ENCODE measurements at places on chromosomes 5 and 9. TPM values are rescaled to one million over a fixed set of nuclear protein-coding genes. Genes with fewer than 3 reads are reported as not detected.

DNA sequence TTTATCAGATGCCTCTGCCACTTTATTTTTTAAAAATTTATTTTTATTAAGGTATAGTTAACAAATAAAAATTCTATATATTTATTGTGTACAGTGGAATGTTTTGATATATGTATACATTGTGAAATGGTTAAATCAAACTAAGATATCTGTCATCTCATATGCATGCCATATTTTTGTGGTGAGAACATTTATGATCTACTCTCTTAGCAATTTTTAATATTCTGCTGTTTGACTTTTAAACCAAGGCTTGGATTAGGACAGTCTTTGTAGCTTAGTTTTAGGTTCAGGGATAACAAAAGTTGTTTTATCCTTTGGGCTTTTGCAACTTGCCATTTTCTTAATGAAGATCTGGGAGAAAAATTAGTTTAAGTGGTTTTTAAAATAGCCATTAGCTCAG is 46.0 kb upstream of the CDKN2B start:
- no peaks in the 10 kb centered on the region for H3K36me3 ChIP-seq
- H3K27ac ChIP-seq, result no peak overlapping the region
- H3K27me3 ChIP-seq, result no peaks in the 10 kb centered on the region
- no peak for DNase-seq
- H3K4me3 ChIP-seq, result no peak overlapping the region
- no peaks in the 10 kb centered on the region for H3K4me1 ChIP-seq

GRCh38 chr5:160310140-160310539 is 2.2 kb downstream of the CCNJL start:
- DNase-seq, result no peak
- H3K27ac ChIP-seq, result no peak overlapping the region
- no peak overlapping the region for H3K4me3 ChIP-seq
- no peaks in the 10 kb centered on the region for H3K27me3 ChIP-seq
- H3K36me3 ChIP-seq, result peaks cover 3% of the 10 kb centered on the region
- H3K4me1 ChIP-seq, result peaks cover 6% of the 10 kb centered on the region

GRCh38 chr9:78857373-78858225 is 560.7 kb downstream of the PSAT1 start:
- no peaks in the 10 kb centered on the region for H3K36me3 ChIP-seq
- no peaks in the 10 kb centered on the region for H3K27me3 ChIP-seq
- no peak overlapping the region for H3K4me3 ChIP-seq
- H3K27ac ChIP-seq, result no peak overlapping the region
- no peak for DNase-seq
- peaks cover 1% of the 10 kb centered on the region for H3K4me1 ChIP-seq

DNA sequence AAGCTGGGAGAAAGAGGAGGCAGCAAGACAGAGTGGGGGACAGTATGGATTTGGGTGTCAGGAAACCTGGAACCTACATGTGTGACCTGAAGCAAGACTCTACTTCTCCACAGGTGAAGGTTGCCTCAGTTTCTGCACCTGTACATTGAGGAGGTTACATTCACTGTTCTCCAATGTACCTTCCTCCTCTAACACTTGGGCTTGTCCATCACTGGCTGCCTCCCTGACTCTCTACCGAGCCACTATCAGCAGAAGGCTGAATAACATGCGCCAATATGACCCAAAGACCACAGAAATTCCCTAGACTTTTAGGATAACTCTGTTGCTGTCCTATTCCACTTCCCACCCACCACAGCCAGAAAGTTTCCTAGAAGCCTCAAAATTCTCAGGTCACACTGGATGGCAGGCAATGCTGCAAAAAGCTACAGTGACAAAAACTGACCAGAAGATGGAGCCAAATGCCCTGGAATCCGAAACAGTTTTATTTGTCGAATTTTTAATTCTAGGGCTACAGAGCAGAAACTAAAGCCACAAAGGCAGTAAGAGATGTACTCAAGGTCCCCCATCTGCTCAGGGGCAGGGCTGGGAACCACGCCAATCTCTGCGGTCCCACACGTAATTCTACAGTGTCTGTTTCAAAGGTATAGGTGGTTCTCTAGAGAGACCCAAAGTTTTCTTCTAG is 64.4 kb downstream of the FAM114A2 start:
- H3K36me3 ChIP-seq, result no peaks in the 10 kb centered on the region
- no peaks in the 10 kb centered on the region for H3K27me3 ChIP-seq
- peak; percentile 40 for DNase-seq
- H3K4me1 ChIP-seq, result no peaks in the 10 kb centered on the region
- H3K4me3 ChIP-seq, result no peak overlapping the region

GRCh38 chr5:95068289-95068910 is 216.5 kb downstream of the MCTP1 start:
- no peak overlapping the region for H3K27ac ChIP-seq
- DNase-seq, result no peak
- no peaks in the 10 kb centered on the region for H3K36me3 ChIP-seq
- no peak overlapping the region for H3K4me3 ChIP-seq

DNA sequence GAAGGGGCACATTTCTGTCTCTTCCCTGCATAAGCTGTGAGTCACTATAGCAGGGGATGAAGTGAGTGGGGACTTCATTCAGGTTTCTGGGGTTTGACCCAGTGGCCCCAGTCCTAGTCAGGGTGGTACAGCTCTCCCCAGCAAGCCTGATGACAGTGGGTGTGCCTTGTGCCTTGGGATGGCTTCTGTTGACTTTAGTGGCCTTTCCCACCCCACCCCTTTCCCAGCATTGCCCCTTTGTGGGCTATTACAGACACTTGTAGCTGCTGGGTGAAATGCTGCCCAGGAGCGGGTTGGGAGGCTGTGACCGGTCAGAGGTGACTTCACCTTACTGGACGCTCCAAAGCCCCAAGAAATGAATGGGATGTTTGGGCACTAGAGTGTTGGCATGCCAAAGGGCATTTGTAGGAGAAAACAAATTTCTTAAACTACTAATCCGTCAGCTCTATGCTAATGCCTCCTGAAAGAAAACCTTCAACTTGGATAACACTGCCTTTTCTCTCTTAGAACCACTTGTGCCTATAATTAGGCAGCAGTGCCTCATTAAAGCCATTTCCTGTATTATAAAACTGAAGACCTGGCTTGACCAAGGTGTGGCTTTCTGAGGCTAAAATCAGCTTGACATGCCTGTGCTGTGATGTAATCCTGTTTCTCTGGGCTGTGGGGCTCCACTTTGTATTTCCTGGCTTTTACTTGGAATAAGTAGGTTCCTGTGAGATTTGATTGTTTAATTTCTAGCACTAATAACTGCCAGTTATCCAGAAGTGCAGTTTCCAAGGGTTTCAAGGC is 119.0 kb upstream of the SLC25A48 start:
- H3K36me3 ChIP-seq, result no peaks in the 10 kb centered on the region
- DNase-seq, result no peak
- H3K4me1 ChIP-seq, result peaks cover 4% of the 10 kb centered on the region
- no peaks in the 10 kb centered on the region for H3K27me3 ChIP-seq
- H3K27ac ChIP-seq, result no peak overlapping the region

GRCh38 chr9:92429836-92430235 is 5.6 kb upstream of the OMD start:
- H3K4me1 ChIP-seq, result peaks cover 9% of the 10 kb centered on the region
- H3K4me3 ChIP-seq, result no peak overlapping the region
- no peak overlapping the region for H3K27ac ChIP-seq
- H3K27me3 ChIP-seq, result no peaks in the 10 kb centered on the region
- H3K36me3 ChIP-seq, result no peaks in the 10 kb centered on the region
- DNase-seq, result peak; percentile 59

- H3K36me3 ChIP-seq, result no peaks in the 10 kb centered on the region
- DNase-seq, result no peak
- H3K27ac ChIP-seq, result peak overlapping the region; percentile 24
- H3K4me3 ChIP-seq, result no peak overlapping the region
Measured at GRCh38 chr5:160315968-160316367, 3.6 kb upstream of the CCNJL start.

DNA sequence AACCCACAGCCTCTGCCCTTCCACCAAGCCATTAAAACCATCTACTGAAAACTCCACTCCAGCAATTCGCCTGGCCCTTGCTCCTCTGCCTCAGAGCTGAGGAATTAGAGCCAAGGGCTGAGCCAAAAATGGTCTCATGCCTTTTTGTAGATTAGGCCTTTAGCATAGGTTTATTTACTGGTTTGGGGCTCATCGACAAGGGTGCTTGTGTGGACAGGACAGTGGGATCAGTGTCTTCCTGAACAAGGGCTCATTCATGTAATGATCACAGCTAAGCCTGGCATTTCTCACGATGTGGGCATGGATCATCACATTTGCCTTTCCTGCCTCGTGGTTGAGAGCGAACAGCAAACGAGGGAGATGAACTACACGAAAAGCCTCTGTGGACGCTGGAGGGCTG is 59.2 kb upstream of the PHF24 start:
- no peak overlapping the region for H3K27ac ChIP-seq
- no peak for DNase-seq
- H3K4me3 ChIP-seq, result no peak overlapping the region
- no peaks in the 10 kb centered on the region for H3K4me1 ChIP-seq
- no peaks in the 10 kb centered on the region for H3K27me3 ChIP-seq

DNA sequence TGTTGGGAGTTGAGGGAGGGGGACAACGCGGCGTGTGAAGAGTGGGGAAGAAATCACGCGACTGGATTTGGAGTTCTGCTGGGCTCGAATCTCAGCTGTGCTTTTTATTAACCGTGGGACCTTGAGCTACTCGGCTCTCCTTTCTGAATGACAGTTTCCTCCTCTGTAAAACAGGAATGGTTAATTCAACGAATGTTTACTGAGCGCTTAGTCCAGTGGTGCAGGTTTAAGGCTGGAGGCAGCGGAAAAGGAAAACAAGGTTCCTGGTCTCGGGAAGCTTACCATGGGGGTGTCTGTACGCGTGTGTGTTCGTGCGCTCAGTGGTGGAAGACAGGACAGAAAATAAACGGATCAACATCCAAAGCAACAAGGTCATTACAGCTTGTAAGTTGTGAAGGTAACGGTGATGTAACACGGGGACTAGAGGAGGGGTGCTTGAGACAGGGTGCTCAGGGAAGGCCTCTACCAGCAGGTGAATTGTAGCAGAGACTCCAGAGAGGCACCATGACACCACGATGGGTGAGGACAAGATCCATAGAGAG is 277 bp downstream of the EIF4E1B start:
- H3K4me1 ChIP-seq, result no peaks in the 10 kb centered on the region
- peaks cover 77% of the 10 kb centered on the region for H3K27me3 ChIP-seq
- H3K36me3 ChIP-seq, result no peaks in the 10 kb centered on the region
- H3K4me3 ChIP-seq, result no peak overlapping the region
- no peak overlapping the region for H3K27ac ChIP-seq
- DNase-seq, result no peak

- peaks cover 39% of the 10 kb centered on the region for H3K36me3 ChIP-seq
- H3K27me3 ChIP-seq, result no peaks in the 10 kb centered on the region
- peaks cover 4% of the 10 kb centered on the region for H3K4me1 ChIP-seq
- no peak overlapping the region for H3K27ac ChIP-seq
Measured at GRCh38 chr5:138925090-138925635, 50.0 kb upstream of the LRRTM2 start.

DNA sequence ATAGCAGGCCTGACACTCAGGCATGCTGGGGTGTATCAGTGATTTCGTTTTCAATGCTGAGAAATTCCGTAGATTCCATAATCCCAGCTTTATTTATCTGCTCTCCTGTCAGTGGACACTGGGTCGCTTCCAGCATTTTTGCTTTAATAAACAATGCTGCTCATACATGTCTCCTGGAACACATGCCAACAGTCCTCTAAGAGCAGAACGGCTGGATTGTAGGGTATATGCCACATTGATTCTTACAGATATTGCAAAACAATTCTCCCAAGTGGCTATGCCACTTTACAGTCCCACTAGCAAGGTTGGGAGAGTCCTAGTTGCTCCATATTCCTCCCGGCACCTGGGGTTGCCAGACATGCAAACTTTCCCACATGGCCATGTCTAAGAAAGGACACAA is 81.9 kb downstream of the RAPGEF1 start:
- H3K36me3 ChIP-seq, result no peaks in the 10 kb centered on the region
- peak overlapping the region; percentile 84 for H3K27ac ChIP-seq
- no peaks in the 10 kb centered on the region for H3K27me3 ChIP-seq
- DNase-seq, result peak; percentile 59
- H3K4me3 ChIP-seq, result no peak overlapping the region

- H3K27me3 ChIP-seq, result no peaks in the 10 kb centered on the region
- no peaks in the 10 kb centered on the region for H3K4me1 ChIP-seq
- DNase-seq, result no peak
- H3K27ac ChIP-seq, result no peak overlapping the region
- H3K4me3 ChIP-seq, result no peak overlapping the region
Measured at GRCh38 chr5:178507151-178507932, 82.9 kb downstream of the COL23A1 start.

DNA sequence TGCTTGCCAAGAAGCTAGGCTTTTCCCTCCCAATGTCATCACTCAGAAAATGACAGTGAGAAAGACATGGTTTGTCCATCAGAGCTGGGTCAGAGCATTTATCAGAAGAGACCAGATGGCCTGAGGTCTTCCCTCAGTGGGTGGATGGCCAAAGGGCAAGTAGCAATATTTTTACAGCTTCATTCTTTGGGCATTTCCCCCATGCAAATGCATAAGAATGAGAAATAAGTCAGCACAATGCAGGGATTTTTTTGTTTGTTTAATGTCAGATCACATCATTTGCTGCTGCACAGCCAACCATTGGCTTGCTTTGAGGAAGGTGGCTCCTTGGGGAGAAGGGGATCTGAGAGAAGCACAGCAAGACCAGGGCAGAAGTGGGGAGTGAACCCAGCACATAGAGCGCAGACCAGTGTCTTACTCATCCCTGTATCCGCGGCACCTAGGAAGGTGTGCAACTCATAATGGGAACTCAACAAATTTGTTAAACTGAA is 209.6 kb downstream of the SEMA6A start:
- H3K27me3 ChIP-seq, result no peaks in the 10 kb centered on the region
- H3K27ac ChIP-seq, result no peak overlapping the region
- no peaks in the 10 kb centered on the region for H3K4me1 ChIP-seq
- H3K36me3 ChIP-seq, result no peaks in the 10 kb centered on the region

GRCh38 chr9:128862401-128862851 is 19.3 kb downstream of the KYAT1 start:
- H3K36me3 ChIP-seq, result no peaks in the 10 kb centered on the region
- peaks cover 4% of the 10 kb centered on the region for H3K4me1 ChIP-seq
- no peak overlapping the region for H3K27ac ChIP-seq
- DNase-seq, result no peak
- H3K27me3 ChIP-seq, result no peaks in the 10 kb centered on the region

- no peaks in the 10 kb centered on the region for H3K36me3 ChIP-seq
- no peak overlapping the region for H3K27ac ChIP-seq
- no peaks in the 10 kb centered on the region for H3K27me3 ChIP-seq
- no peak overlapping the region for H3K4me3 ChIP-seq
Measured at GRCh38 chr5:97737608-97738007, 554.6 kb upstream of the RIOK2 start.

DNA sequence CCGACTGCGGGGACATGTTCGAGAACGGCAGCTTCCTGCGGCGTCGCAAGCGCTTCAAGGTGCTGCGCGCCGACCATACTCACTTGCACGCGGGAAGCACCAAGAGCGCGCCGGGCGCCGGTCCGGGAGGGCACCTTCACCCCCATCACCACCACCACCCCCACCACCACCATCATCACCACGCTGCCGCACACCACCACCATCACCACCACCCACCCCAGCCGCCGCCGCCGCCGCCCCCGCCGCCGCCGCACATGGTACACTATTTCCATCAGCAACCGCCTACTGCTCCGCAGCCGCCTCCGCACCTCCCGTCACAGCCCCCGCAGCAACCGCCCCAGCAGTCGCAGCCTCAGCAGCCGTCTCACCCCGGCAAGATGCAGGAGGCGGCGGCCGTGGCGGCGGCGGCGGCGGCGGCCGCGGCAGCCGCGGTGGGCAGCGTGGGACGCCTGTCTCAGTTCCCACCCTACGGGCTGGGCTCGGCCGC is 514 bp downstream of the FOXB2 start:
- H3K4me3 ChIP-seq, result no peak overlapping the region
- H3K36me3 ChIP-seq, result no peaks in the 10 kb centered on the region
- no peaks in the 10 kb centered on the region for H3K4me1 ChIP-seq
- H3K27me3 ChIP-seq, result peaks cover 17% of the 10 kb centered on the region

PCDHB2 gene
- total RNA-seq, result 4.4 TPM

KCNT1 gene
- 0.06 TPM for total RNA-seq

HTR4 gene
- 0.17 TPM for total RNA-seq

GRIN1 gene
- 0.49 TPM for total RNA-seq

TRIM36 gene
- total RNA-seq, result 6.9 TPM

ARHGEF28 gene
- total RNA-seq, result 13.0 TPM

UBLCP1 gene
- 25.6 TPM for total RNA-seq

AQP3 gene
- total RNA-seq, result 43.9 TPM
